Germinal center (tissue), 1 donor: ENCODE measurements at places on chromosomes 4 and X.

GRCh38 chr4:122759639-122760310 lies 27.3 kb downstream of the BBS12 start:
- DNase-seq: no peak

DNA sequence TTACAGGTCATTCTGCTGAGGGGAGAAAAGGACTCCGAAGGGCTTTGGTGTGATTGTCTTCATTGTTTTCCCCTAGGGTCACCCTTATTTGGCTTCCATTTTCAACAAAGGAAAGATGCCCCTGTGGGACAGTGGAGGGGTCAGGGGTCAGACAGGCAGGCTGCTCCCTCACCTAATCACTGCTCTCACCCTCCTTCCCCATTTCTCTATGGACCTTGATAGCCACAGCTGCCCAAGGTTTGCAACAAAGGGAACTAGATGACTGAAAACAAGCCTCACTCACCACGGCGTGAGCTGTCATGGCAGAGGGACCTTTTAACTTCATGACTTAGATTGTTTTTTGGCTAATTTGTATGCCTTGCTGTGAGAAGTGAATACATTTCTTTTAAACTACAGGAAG lies 40.7 kb downstream of the C4orf51 start:
- no peak for DNase-seq

- peak; percentile 20 for DNase-seq
These were observed 34.3 kb downstream of the GPC4 start for GRCh38 chrX:133380711-133381619.

DNA sequence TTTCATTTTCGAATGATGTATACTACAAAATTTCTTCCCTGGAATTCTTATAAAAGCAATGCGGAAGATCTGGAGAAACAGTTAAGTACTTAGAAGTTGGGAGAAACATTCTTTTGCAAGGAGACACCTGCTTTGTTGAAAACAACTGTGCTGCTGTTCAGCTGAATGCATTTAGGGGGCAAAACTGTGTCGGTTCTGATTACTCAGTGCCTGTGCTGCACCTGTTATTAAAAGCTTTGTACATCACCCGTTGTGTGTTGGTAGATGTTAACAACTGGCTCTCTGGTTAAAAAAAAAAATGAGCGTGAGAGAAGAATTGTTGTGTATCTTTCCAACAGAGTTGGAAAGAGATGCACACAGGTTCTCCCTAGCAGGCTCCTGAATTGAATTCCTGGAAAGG lies 184.1 kb upstream of the HHIP start:
- DNase-seq: no peak

GRCh38 chr4:41307638-41308037 lies 50.9 kb downstream of the UCHL1 start:
- no peak for DNase-seq

DNA sequence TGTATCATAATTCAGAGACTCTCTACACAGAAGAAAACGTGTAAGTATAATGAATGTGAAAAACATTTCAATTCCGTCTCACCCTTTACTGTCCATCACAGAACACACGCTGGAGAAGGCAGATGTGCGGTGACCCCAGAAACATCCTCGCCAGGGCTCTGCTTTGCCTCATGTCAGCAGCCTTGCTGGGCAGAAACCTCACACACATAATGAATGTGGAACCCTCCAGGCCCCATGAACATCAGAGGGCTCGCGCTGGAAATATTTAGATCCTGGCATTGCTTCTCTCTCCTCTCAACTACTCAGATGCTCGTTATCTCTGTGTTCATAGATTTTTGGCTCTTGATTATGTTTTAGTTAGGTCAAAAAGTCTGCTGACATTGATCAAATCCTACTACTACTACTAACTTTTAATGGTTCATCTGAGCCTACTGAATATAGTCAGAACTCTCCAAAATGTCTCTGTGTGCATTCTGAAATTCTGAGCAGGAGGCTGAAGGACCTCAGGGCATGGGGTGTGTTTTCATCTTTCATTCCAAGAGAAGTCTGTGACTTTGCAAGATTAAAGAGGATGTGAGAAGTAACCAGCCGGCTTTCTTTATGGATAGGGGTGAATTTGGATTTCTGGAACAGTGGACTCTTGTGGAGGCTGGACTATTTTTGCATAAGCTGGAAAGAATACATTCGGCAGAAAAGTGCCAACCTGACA lies 27.0 kb downstream of the SMIM43 start:
- DNase-seq: no peak

GRCh38 chrX:75210602-75211001 lies 54.5 kb upstream of the ABCB7 start:
- DNase-seq: no peak

- DNase-seq: no peak
These were observed 49.5 kb upstream of the SLC25A4 start for GRCh38 chr4:185093603-185094002.

GRCh38 chrX:25005382-25006185 lies 10.2 kb downstream of the ARX start:
- DNase-seq: no peak

DNA sequence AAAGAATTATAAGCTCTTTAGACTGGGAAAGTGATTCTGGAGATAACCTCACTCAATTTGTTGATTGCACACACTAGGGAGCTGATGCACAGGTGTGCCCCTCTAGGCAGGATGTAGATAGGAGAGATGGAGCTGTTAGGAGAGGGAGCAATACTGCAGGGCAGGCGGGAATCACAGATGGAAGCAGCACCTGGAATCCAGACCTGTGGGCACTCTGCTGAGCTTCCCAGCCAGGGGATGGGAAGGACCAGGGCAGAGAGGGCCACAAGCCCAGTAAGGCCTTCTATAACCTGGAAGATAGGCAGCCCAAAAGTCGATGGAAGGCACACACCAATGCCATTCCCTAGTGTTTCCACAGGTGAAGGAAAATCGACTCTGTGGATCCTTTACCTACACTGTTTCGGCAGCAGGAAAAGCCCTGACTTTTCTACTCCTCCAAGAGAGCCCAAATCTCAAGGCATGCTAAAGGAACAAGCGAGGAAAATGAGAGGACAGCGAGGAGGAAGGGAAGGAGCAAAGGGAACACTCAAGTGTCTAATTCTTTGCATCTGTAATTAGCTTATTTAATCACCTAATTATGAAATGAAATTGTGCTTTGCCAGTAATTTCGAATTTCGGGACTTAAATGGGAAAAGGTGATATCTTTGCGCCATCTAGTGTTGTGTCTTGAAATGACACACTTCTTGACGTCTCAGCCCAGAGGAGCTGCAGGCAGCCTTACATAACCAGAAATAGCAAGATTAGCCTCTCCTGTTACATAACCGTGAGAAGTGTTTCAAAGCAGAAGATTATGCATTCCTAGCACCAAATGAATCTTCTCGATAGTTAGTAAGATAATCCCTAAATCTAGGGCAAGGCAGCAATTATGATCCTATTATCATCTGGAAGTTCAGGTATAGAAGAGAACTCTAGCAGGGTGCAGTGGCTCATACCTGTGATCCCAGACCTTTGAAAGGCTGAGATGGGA lies 31.0 kb upstream of the TLR3 start:
- peak; percentile 51 for DNase-seq

- DNase-seq: no peak
These were observed 474.7 kb downstream of the TRIML1 start for GRCh38 chr4:188613976-188614375.

DNA sequence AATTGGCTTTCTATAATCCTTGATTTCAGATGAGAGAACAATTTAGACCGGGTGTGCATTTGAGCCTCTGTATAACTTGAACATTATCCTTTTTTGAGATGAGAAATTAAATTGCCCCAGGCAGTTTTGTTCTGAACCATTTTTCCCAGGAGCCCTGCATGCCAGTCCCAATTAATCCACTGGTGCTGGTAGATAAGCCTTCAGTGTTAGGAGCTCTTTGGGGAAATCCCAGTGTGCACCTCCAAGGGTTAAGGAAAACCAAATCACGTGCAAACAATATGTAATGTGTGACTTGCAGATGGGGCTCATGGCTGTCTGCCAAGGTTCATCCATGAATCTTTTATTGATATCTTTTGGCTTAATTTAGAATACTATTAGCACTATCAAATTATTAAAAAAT lies 43.2 kb downstream of the KIT start:
- DNase-seq: no peak

DNA sequence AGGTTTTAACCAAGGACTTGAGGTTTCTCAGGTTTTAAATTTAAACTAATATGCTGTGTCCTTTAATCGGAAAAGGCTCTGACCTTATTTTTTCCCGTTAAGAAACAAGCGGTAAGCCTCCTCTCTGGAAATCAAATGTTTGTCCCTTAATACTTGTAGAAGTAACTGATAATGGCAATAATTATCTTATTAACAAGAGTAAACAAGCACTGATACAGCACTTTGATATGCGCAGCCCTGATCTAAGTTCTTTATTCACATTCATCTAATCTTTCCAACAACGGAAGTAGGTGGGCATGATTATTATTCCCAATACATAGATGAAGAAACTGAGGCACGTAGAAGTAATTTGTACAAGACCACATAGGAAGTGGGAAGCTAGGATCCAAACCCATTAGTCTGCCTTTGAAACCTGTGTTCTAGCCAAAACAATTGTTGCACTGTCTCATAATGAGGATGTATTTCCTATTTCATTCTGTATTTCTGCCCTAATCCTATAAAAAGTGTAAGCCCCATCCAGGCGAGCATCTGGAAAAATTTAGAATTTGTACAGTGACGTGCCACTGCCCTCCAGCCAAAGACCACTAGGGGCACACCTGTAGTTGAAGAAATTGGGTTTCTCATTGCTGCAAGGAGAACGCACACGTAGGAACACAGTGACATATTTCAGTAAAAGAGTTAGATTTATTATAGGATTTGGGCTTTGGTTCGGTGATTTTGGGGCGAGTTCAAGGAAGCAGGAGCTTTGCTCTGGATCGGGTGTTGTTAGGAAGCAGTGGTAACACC lies 606 bp downstream of the CXorf58 start:
- peak; percentile 14 for DNase-seq

- peak; percentile 1 for DNase-seq
These were observed 175.4 kb downstream of the SH3BGRL start for GRCh38 chrX:81377329-81377728.

DNA sequence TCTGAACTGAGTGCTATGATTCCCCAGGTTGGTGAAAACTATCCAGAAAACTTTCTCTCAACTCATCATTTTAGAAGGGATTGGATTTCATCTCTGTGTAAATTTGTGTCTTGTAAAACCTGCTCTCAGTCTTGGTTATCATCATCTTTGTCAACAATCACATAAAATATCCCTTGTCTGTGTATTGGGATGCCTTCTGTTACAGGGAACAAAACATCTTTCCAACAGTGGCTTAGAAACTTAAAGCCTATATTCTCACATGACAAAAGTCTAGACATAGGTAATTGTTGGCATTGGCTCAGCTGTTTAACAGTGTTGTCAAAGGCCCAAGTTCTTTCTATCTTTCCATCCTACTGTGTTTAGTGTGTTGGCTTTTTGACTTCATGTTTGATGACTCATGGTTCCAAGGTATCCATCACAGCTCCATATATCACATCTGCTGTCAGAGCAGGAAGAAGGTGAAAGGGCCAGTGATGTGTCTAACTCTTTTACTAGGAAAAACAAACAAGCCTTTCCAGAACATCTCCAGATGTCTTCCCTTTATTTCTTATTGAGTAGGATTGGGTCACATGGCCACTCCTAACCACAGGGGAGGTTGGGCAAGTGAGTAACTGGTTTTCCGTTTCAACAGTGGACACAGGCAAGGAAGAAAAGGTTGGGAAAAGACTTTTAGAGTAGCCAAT lies 65.0 kb downstream of the PHEX start:
- no peak for DNase-seq

GRCh38 chr4:182189103-182189878 lies 53.9 kb upstream of the TENM3 start:
- no peak for DNase-seq

DNA sequence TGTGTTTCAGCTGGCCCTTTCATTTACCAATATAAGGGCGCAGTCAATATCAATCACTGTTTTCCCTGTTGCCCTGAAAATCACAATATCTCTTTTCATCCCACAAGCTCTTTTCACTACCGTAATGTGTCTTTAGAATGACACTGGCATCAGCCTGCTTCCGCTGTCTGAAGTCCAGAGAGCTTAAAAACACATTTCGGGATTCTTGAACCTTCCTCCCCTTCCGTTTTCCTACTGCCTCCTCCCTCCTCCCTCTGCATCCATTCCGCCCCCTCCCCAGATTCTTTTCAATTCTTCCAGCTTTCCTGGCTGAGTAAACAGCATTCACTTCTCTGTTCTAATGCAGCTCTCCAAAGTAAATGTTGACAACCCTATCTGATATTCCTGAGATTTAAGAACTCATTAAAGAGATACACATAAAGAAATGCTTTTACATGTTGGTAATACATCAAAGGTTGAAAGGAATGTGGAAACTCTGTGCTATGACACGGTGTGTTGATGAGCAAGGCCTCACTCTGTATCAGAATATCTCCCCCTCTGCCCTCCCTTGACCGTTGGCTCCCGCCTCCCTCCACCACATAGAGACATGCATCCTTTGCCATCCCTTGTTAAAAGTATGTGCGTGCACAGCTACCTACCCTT lies 83.5 kb upstream of the SPRY1 start:
- DNase-seq: no peak

- DNase-seq: no peak
These were observed 56.3 kb upstream of the SPRY1 start for GRCh38 chr4:123340381-123340701.

DNA sequence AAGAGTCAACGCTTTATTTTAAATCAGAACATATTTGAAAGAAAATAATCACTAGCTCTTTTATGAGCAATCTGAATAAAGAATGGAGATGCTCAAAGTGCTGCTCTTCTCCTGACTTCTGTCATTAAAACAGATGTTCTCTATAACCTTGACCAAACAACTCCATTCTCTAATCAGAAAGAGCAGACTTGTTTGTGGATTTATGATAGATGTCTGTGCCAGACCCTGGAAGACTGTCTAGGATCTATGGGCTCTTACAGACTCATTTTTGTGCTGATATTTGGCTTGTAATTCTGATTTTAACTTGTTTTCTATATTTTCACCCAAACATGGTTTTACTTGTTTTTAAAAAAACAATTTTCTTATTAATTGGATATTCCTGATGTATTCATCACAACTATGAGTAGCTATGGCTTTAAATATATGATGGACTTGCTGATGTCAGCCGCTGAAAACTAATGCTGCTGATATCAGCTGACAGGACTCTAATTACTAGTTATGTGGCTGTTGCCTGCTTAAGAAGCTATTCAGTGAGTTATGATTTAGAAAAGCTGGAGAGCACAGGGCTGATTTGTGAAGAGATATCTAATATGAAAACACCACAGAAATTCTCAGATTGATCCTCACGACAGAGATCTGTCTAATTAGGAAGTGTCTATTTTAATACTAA lies 31.6 kb upstream of the MAML3 start:
- DNase-seq: no peak

GRCh38 chr4:47309165-47309564 lies 154.3 kb downstream of the COMMD8 start:
- no peak for DNase-seq

DNA sequence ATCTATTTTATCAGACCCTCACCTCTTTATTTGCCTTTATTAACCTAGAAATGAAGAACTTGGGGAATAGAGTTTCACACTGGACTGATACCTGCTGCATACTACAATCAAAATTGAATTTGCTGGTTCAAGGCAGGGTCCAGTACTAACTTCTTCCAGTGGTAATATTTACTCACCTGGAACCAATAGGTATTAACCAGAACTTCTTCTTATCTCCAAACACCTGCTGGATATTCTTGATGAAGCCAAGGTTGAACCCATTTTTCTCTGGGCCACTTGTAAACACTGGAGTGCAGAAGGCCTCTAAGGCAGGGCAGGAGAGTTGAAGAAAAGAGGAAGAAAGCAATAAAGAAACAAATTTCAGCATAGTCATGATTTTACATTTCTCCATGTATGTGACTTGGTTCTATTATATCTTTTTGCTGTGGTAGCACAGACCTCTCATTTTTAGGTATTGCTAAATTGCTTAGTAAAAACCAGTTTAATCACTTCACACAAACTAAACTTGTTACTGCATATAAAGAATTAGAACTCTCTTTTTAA lies 101.1 kb downstream of the ZDHHC15 start:
- DNase-seq: no peak
